Mucosa of gallbladder (tissue), 1 donor: ENCODE measurements at places on chromosomes 7 and 10. TPM values are rescaled to one million over a fixed set of nuclear protein-coding genes. Genes with fewer than 3 reads are reported as not detected.
A peak's percentile ranks its signal among the peaks of the same experiment; 100 is the strongest.

DNA sequence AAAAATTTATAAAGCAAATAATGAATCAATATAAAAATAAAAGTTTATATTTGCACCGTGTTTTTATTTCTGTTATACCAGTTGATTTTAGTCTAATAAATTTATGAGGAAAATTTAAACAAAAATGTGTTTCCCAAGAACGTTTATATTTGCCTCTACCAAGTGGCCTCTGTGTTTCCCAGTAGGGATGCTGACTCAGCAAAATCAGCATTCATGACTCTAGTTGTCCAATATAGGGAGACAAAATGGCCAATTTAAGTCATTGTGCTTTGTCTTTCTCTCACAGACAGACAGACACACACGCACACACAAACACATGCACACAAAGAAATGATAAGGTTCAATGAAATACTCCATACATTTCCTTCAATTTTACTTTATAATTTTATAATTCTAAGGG, 942.5 kb upstream of the ZWINT start:
- DNase-seq = no peak

Gene SPDYE2B
- total RNA-seq = not detected

Gene GFRA1
- 18.3 TPM for total RNA-seq

Gene AGAP6
- total RNA-seq = 8.6 TPM

GRCh38 chr10:102302611-102303010, 57.3 kb downstream of the GBF1 start:
- no peak for DNase-seq

DNA sequence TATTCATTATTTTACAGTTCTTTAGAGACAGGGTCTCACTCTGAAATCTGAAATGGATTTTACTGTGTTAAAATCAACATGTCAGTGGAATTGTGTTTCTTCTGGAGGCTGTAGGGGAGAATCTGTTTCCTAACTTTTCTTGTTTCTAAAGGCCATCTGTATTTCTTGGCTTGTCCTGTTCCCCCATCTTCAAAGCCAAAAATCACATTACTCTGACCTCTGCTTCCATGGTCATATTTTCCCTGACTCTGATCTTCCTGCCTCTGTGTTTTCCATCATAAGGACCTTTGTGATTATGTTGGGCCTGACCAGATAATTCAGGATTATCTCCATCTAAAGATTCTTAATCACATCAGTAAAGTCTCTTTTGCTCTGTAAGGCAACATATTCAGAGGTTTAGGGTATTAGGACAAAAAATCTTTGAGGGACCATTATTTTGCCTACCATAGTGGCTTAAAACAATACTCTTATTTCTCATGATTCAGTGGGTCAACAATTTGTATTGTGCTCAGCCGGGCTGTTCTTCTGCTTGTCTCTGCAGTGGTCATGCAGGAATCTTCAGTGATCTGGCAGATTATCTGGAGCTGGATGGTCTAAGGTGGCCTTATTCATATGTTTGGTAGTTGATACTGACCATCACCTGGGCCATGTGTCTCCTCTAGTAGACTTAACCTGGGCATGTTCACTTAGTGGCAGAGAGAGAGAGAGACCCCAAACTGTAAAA, 5.7 kb downstream of the ANLN start:
- no peak for DNase-seq

DNA sequence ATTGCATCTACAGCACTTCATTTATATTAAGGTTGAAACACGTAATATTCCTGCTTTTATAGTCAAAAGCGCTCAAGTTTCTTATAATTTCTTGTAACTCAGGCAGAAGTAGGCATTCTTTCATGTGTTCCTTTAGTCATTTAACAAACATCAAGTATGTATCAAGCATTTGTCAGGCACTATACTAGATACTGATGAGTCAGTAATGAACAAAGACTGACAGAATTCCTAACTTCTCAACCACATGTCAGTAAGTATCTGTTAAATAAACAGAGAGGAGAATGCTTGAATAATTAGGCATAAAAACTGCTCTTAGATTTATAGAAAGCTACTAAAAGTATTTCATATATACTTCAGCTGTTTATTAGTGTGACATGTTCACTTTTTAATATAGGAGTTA, 9.9 kb downstream of the CRPPA start:
- DNase-seq = no peak

- no peak for DNase-seq
Measured at GRCh38 chr7:137930581-137930980, 71.3 kb downstream of the CREB3L2 start.

GRCh38 chr10:48703531-48704122, 19.0 kb downstream of the WDFY4 start:
- no peak for DNase-seq

DNA sequence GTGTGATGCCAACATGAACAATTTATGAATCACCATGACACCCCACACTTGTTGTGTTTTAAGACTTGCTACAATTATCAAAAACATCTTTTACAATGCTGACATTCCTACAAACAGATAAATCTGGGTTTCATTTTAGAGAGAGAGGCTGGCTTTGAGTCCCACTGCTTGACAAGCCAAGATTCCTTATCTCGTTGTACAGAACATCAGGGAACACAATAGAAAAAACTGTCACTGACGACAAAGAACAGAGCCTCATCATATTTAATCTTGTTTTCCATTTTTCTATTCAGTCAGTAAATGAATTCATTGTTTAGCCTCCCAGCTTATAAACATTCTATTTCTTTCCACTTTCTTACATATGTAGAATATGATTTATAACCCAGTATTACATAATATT, 461.6 kb upstream of the VSTM2A start:
- no peak for DNase-seq

DNA sequence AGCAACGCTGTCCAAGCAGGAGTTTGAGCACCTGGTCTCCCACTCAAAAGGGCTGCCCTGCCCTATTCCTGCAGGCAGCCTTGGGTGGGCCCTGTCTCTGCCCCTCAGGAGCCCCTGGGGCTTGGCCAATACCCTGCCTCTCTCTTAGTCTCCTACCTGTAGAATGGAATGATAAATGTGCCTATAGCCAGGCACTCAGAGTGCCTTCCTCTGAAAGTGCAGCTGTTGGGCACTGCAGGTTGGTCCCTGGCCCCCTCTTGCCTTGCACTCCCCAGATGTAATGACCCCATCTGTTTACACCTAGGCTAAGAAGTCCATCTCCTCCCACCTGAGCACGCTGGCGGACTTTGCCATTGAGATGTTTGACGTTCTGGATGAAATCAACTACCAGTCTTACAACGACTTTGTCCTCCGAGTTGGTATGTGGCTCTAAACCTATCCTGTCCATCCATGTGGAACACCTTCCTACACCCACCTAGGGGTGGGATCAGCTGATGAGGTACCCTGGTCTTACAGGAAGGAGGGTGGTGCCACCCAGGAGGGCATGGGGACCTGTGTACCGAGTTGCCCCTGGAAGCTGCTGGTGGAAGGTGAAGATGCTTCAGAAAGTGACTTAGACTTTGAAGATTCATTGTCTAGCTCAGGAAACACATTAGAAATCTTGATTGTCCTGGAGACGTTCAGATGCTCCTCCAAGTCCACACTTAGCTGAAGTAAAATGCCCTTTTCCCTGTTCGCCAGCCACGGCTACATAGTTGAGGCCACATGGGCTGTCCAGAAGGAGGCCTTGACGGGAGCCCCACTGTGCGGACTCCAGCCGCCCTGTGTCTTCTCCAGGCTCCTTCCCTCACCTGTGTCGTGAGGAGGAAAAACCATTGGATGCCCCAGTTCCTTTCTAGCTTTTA, 134.1 kb downstream of the ADCY1 start:
- DNase-seq = peak; percentile 4

DNA sequence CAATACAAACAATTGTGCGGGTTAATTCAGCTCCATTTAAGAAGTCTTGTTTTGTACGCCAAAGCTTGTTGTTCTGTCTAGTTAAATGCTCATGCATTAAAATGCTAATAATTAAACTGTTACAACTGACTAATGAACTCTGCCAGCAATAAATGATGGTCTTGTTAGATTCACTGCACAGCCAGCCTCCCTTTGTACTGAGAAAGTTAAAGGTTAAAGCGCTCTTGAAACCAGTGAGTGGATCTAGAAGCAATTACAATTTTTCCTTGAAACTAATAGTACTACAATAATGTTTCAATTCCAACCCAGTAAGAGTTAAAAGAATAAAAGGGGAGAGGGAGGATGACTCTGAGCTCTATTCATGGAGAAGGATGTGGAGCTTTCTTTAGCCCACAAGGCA, 233.0 kb downstream of the EMX2 start:
- DNase-seq = no peak

GRCh38 chr10:113438652-113439051, 114.2 kb upstream of the HABP2 start:
- no peak for DNase-seq

GRCh38 chr7:156167417-156167807, 355.1 kb upstream of the SHH start:
- no peak for DNase-seq

Gene MUC3A
- total RNA-seq = 230 TPM

Gene OR2A12
- total RNA-seq = not detected

GRCh38 chr7:55436457-55436856, 71.3 kb downstream of the LANCL2 start:
- no peak for DNase-seq

DNA sequence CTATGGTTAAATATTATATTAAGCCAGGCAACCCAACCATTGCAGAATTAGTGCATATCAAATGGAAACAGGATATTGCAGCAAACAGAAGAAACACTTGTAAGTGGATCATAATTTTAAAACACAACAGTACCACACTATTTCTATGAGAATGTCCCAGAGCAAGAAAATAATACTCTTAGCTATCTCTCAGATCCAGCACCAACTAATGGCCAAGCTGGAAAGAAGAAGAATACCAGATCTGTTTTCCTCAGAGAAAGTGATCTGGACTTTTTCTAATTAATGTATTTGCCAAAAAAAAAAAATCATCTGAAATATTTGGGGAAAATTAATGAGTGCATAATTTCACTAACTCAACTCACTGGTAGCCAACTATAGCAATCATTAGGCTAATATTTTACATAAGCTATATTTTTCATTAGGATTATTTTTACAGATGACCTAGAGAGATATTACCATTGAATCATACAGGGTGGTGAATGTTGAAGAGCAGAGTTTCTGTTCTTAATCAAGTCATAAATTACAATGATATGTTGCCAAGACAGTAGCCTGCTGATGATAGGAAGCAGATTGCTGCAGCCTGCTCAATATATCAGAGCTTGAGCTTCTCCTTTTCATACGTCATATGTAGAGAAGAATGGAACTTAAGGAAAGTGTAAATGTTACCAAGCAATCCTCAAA, 995.4 kb upstream of the LRRN3 start:
- no peak for DNase-seq

Gene CTAGE4
- total RNA-seq = 7.5 TPM

- DNase-seq = no peak
Measured at GRCh38 chr7:66281678-66282590, 76.8 kb downstream of the TPST1 start.

Gene VGF
- 0.29 TPM for total RNA-seq

Gene PLA2G12B
- total RNA-seq = not detected

DNA sequence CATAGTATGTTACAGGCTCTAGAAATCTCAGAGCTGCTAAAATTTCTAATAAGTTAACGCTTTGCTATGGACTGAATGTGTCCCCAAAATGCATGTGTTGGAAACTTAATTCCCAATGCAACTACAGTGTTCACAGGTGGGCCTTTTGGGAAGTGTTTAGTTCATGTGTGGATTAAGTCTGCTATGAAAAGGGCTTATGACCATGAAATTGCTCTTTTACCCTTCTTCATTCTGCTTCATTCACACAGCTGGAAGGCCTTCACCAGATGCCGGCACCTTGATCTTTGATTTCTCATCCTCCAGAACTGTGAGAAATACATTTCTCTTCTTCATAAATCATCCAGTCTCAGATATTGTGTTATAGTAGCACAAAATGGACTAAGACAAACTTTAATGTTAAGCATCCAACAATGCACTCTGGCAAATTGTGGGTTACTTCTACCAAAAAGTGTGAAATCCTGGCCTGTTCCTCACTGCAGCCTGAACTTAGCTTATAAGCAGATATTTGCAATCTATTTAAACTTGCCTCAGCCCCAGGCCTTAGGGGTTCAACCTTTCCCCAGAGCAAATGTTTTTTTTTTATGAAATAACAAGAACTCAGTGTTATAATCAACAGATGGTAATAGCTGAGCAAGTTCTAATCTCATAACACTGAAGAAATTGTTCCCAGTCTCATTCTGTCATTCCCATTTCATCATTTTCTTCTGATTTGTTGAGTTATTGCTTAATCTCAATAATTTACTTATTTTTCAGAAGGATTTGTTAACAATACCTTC, 523.6 kb downstream of the KIF20B start:
- DNase-seq = no peak

DNA sequence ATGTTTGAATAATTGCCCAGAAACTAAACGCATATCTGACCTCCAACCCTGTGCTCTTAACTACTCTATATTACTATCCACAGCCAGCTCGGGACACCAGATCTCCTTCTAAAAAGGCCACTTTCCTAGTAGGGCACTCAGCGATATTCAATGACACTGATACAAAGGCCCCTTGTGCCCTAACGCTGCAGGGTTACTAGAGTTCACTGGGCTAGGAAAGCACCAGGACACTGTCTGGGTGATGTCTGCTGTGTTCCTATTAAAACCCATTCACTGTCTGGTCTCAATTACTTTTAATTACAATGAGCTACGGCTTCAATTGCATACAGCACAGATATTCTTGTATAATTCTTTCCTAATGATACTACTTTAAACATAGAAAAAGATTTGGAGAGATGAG, 91.7 kb downstream of the SORCS1 start:
- DNase-seq = no peak

- no peak for DNase-seq
Measured at GRCh38 chr10:36670621-36671402, 454.6 kb upstream of the ANKRD30A start.

DNA sequence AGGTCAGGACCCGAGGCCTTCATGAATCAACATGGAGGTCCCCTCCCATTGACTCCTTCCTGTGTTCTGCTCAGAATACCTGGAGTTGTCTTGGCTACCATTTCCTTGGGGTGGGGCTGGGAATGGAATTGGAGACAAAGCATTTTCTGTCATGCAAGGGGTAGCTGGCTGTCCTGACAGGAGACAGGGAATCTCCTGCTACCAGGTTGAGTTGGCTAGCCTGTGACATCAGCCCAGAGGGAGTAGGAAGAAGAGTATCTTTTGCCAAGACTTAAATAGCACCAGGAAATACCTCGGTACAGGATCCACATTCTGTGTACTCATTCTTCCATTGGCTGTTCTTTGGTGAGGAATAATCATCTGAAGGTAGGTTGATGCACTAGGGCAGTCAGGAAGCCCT, 4.9 kb downstream of the ZDHHC16 start:
- no peak for DNase-seq

DNA sequence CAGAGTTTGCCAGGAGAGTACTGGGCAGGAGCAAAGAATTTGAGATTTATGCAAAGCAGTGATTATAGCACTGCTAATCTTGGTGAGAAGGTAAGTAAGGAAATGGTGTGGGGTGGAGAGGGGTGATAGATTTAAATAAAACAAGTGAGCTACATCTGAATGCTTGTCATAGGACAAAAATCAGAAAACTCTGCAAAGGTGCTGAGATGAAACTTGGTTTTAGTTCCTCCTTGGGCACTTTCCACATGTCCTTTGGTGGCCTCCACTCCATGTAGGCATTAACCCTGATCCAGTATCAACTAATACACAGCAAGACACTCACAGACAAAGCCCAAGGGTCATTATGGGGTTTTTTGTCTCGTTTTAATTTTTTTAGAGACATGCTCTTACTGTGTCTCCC, 25.7 kb upstream of the FAM107B start:
- DNase-seq = no peak

GRCh38 chr7:4681886-4682620, at the start of gene FOXK1:
TSS of gene FOXK1 (plus strand) at chr7:4682295. CDS start at chr7:4682309, 14 bp downstream.
- DNase-seq = peak; percentile 65
